ENCODE measurements at places on chromosomes 2 and 18.

DNA sequence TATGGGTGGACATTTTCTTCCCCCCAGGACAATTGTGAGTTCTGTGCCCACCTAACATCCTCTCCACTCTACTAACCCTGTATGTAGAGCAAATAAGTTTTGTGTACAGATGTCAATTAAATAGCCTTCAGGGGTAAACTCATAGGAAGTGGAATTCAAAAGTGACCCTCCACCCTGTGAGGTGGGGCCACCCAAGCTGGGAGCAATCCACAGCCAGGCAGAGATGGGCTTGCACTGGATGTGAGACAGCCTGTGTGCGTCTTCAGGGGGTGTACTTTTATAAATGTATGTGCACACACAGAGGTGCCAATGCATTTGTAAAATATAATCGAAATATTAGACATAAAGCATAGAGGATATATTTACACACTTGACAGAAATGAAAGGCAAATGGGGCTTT is 33.1 kb upstream of the ATP6V1B1 start:
- no peak for DNase-seq

GRCh38 chr2:237026981-237027711 is 58.5 kb upstream of the COPS8 start:
- DNase-seq, result peak; percentile 7

DNA sequence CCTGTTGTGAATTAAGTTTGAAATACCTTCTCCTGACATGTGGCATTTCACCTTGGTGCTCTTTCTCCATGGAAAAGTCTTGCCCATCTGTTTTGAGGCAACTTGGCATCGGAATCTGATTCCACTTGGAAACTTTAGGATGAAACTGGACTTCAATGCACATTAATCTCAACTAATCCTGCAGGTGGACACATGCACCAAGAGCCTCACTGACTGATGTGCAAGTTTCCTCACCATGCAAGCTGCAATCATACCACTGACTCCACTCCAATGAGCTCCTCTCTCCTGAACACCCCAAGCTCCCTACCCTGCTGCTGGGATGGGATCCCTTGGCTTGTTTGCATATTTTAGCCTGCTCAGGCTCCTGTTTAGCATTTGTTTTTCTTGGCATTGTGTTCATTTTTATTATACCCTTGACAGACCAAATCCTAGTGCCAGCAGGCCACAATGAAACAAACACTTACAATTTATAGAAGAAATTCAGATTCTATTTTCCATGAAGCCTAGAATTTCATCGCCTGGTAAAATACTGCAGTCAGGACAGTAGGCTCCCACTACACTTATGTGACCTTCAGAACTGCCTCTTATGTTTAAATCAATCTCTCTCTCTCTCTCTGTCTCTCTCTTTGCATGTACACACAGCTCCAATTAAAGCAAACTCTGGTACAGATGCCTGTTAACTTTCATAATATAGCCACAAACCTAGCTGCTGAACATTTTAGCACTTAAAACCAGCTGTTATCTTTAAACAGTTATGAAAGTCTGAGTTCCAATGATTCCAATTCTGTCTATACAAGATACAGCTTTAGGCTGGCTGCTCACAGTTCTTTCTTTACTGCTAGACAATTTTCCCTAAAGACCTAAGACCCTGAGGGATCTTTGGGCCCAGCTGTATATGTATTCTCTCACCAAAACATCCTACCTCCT is 141.5 kb downstream of the OSR1 start:
- DNase-seq, result no peak

GRCh38 chr2:23926750-23927571 is at the start of gene ATAD2B:
ATAD2B (minus strand) TSS chr2:23927123; CDS start chr2:23926770, 353 bp downstream.
- peak; percentile 86 for DNase-seq

DNA sequence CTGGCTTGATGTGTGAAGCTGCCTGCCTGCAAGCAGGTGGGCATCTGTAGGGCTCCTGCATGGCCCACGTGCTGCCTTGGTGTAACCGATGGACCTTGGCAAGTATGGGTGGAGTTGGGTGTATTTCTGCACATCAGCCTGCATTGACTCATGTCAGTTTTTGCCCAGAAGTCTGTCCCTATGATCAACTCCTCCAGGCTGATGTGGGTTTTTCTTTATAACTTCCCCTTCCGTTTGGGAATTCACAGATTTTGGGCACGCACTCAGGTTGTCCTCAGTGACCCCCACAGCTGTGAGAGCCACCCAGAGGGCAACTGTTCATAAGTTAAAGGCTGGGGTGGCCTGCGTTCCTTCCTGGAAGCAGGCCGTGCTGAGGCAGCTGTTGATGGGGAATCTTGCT is 123.3 kb downstream of the NCK2 start:
- no peak for DNase-seq

- DNase-seq, result no peak
These were observed 491.9 kb downstream of the NR4A2 start for GRCh38 chr2:155840661-155841060.

- DNase-seq, result no peak
These were observed 227.5 kb downstream of the TPGS2 start for GRCh38 chr18:36601316-36601715.

DNA sequence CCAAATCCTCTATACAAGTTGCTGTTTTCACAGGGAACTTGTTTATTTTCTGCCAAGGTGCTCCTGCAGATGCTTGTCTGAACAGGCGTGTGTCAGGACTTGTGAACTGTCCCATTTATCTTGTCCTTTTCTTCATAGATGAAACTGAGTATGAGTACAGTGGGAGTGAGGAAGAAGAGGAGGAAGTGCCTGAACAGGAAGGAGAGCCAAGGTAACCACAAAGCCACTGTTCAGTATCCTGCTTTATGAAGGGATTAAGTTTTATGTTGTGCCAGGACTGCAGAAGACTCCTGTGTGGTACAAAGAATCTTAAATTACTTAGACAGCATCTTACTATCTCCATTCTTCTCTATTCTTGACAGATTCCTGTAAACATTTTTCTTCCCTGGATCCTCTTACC is 145.0 kb downstream of the MAP4K4 start:
- no peak for DNase-seq

DNA sequence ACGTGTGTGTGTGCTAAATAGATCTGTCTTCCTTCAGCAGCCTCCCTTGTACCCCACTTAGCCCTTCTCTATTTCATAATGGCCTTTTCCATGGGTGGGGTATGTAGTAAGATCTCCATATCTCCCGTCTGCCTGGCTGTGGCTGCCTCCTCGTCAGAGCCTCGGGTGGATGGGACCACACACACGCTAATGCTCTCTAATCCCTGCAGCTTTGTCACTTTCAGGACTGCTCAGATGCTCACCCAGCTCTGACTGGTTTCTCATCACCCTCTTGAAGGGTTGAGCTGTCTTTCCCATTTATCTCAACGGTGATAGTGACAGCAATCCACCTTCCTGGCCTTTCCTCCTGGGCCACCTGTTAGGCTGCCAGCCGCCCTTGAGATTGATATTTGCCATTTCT is 95.3 kb downstream of the DCC start:
- no peak for DNase-seq

DNA sequence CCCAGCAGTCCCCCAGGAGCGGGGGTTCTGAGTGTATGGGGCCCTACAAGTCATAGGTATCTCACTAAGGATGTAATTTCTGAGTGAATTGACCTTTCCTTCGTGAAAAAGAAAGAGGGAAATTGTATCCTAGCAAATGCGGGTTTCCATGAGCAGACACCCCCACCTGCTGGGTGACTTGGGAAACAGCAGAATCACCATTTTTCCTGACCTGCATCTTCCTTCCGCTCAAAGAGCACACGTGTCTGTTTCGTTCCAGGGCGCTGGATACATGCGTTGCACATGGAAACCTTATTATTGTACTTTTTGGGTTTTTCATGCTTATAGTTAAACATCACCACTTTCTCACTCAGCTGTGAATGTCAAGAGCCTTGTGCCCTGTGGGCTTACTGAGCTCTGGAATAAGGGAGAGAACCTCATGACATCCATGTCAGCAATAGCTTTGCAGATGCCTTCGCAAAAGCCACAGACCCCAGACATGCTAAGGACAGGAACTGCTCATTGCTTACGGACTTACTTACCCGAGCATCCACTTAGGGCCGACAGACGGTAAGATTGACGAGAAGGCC is 132.8 kb downstream of the TPO start:
- DNase-seq, result no peak

GRCh38 chr2:218296847-218297246 is 4.5 kb upstream of the TMBIM1 start:
- no peak for DNase-seq

DNA sequence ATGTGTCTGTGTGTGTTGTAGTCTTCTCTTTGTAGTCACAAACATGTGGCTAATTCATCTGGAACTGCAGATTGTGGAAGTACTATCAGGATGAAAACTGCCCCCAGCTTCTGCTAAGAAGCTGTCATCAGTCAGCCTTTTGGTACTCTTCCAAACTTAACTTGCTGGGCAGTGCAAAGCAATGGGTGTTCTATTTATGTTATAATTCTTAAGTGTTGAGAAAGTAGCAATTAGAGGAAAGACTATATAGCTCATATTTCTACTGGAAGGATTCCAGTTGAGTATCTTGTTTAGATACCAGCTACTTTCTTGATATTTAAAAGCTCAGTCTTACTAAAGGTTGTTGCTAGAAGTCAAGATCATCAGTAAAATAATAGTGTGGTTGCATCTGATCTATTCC is 52.1 kb downstream of the SLC38A11 start:
- DNase-seq, result no peak

- DNase-seq, result no peak
These were observed 3.7 kb downstream of the SP140L start for GRCh38 chr2:230330725-230331124.

DNA sequence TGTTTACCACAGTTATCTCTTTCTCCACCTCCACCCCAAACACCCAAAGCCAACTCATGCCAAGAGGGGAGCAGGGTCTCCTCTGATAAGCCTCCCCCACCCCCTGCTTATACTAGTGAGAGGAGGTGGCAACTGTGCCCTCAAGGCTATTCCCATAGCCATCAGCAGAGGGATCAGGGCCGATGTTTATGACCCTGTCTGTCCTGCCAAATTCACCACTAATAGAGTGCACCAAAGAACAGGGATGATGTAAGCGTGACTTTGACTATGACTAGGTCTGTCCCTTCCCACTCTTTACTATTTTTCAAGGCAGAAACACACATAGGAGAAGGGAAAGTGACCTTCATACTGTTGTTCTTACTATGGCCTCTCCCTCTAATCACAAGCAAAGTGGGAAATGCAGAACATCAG is 74.6 kb downstream of the CLHC1 start:
- DNase-seq, result no peak

- no peak for DNase-seq
These were observed 27.9 kb upstream of the AGFG1 start for GRCh38 chr2:227443889-227444568.

DNA sequence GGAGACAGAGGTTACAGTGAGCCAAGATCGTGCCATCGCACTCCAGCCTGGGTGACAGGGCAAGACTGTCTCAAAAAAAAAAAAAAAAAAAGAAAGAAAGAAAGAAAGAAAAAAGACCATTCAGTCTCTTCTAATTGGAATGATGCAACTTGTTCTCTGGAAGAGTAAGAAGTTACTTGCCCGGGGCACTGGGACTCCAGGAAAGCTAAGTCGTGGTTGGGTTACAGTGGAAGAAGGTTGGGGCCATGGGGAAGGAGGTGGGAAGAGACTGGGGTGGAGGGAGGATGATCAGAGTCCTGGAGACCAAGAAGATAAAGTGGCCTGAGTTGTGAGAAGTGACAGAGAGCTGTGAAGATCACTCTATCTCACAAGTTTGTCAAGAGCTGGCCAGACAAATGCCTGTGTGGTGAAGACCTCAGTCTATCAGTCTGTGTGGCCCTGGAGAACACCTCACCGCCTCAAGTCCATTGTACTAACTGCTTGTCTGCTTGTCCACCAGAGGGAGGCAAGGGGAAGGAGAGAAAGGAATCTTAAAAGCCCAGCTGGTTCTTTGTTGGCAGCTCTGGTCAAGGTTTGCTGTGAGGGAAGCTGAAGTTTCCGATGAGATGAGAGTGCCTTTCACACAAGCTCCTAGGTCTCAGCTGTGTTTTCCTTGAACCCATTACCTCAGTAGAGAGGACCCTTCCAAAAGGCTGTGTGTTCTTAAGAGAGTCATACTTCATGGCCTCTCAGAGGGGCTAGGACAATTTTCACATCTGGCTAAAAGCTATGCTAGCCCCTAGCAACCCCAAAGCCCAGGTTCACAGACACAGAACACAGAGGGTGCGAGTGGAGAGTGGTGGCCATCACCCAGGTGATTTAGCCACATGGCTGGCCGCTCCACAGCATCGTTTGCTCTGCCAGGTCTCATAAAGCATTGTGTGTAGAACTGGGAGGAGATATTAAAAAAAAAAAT is 72.0 kb upstream of the TMEM178A start:
- DNase-seq, result no peak

GRCh38 chr18:35662293-35663062 is 80.9 kb downstream of the GALNT1 start:
- no peak for DNase-seq

- no peak for DNase-seq
These were observed 34.0 kb downstream of the AQP12A start for GRCh38 chr2:240725671-240726070.
